Stimulated activated naive B cell treated with anti-CD40 and anti-IgM and Interleukin-4, amounts not matched to agents 10 μg/mL and 1 μg/mL and 100 μg/mL, for 72 hours (primary cell): ENCODE measurements at places on chromosomes 11 and 22.

GRCh38 chr11:7538031-7538430 lies 24.2 kb downstream of the PPFIBP2 start:
- H3K4me3 ChIP-seq, result no peak overlapping the region
- no peak overlapping the region for H3K27ac ChIP-seq
- no peak for DNase-seq
- peaks cover 31% of the 10 kb centered on the region for H3K36me3 ChIP-seq

DNA sequence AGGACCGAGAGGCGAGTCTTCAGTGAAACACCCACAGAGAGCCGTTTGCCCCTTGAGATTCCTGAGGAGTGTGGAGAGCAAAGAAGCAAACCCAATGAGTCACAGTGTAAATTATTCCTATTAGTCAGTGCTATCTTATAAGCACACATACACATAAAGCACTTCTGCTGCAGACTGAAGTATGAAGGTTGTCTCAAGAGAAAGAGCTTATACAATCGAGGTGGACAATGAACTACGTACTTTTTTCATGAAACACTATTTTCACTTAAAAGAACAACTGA lies 37.3 kb downstream of the GALNT18 start:
- H3K36me3 ChIP-seq, result no peaks in the 10 kb centered on the region
- no peak for DNase-seq

DNA sequence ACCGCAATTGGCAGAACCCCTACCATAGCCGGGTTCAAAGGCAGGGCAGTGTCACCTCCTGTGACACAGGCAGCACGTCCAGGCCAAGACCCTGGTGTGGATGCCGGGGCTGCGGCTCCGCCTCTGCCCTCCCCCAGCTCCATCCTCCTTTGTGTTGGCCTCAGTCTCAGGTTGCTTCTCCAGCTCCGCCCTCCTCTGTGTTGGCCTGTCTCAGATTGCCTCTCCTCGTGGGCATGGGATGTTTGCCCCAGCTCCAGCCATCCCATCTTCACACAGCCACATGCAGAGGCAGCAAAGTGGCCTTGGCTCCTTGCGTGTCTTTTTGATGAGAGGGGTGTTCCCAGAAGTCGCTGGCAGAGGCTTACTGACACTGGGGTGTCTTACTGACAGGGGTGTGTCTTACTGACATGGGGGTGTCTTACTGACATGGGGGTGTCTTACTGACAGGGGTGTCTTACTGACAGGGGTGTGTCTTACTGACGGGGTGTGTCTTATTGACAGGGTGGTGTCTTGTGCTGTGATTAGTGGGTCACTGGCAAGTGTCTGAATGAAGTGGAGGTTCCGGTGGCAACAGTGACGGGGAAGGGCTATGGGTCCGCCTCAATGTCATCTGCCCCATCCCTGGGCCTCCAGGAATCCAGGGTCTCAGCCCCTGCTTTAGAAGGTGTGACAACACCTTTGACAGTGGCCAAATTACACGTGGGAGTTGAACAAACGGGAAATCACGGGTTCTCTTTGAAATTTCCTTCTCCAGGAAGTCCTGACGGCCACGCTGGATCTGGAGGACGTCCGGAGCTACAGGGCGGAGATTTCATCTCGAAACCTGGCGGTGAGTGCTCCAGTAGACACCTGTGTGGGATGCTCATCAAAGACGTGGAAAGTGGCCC lies 24.9 kb downstream of the NADSYN1 start:
- no peaks in the 10 kb centered on the region for H3K27me3 ChIP-seq
- H3K36me3 ChIP-seq, result peaks cover 73% of the 10 kb centered on the region
- no peak overlapping the region for H3K27ac ChIP-seq
- no peak for DNase-seq
- H3K4me3 ChIP-seq, result no peak overlapping the region
- H3K4me1 ChIP-seq, result peaks cover 3% of the 10 kb centered on the region

GRCh38 chr11:126146454-126147192 lies 64.8 kb downstream of the RPUSD4 start:
- no peak overlapping the region for H3K4me3 ChIP-seq
- DNase-seq, result no peak
- H3K4me1 ChIP-seq, result no peaks in the 10 kb centered on the region
- peaks cover 11% of the 10 kb centered on the region for H3K27me3 ChIP-seq

DNA sequence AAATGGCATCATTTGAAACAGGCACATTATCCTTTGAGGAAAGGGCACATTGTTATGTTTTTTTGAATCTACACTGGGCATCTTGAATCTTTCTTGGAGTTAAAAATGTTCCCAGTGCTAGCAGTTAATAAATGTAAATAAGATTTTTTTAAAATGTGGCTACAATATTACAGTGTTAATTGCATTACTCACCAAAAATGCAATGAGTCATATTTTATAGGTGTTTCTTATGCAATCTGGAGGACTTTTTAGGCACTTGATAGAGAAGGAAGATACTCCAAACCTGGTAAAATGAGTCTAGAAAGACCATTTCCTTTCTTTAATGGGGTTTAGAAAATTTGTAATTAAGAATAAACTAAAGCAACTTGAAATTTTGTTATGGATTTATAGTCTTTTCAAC lies 238.0 kb downstream of the METTL15 start:
- H3K4me3 ChIP-seq, result no peak overlapping the region
- no peaks in the 10 kb centered on the region for H3K27me3 ChIP-seq
- H3K36me3 ChIP-seq, result no peaks in the 10 kb centered on the region
- no peak for DNase-seq

- peaks cover 24% of the 10 kb centered on the region for H3K4me1 ChIP-seq
- H3K27me3 ChIP-seq, result no peaks in the 10 kb centered on the region
- no peak overlapping the region for H3K4me3 ChIP-seq
- peaks cover 42% of the 10 kb centered on the region for H3K36me3 ChIP-seq
Measured at GRCh38 chr22:36257308-36257707, 4.4 kb downstream of the APOL1 start.

- H3K4me3 ChIP-seq, result no peak overlapping the region
- H3K27me3 ChIP-seq, result no peaks in the 10 kb centered on the region
- H3K27ac ChIP-seq, result no peak overlapping the region
- no peaks in the 10 kb centered on the region for H3K4me1 ChIP-seq
- no peak for DNase-seq
Measured at GRCh38 chr11:16031210-16031609, 325.1 kb downstream of the SOX6 start.

DNA sequence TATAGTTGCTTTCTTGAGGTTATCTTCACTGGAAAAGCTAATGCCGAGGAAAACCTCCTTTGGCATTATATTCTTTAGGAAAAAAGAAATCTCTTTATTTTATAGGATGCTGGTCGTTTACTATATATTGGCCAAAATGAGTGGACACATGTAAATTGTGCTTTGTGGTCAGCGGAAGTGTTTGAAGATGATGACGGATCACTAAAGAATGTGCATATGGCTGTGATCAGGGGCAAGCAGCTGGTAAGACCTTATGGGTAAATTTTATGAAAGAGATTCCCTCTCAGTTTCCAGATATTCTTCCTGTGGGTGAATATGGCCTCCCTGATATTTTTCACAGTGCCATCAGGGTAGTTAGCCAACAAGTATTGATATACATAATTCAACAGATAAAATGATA lies 29.4 kb upstream of the TTC36 start:
- DNase-seq, result no peak
- no peak overlapping the region for H3K27ac ChIP-seq
- H3K36me3 ChIP-seq, result peaks cover 27% of the 10 kb centered on the region
- H3K4me1 ChIP-seq, result no peaks in the 10 kb centered on the region
- H3K4me3 ChIP-seq, result no peak overlapping the region

DNA sequence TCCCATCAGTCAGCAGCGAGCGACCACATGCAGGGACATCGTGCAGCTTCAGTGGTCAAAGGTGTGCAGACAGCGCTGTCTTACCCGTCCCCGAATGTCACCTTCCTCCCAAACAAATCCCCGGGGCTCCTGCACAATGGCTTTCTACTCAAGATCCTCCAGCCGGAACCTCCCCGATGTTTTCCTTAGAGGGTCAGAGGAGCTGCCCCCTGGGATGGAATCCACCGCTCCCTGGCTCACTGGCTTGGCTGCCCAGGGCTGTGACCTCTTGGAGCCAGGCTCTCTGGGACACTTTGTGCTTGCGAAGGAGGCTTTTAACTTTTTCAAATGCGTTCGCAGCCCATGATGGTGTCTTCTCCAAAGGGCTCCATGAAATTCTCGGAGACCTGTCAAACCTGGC lies 17.3 kb upstream of the FGF19 start:
- peaks cover 62% of the 10 kb centered on the region for H3K27me3 ChIP-seq
- no peak overlapping the region for H3K27ac ChIP-seq
- no peak overlapping the region for H3K4me3 ChIP-seq

GRCh38 chr11:116439361-116439677 lies 333.5 kb downstream of the BUD13 start:
- H3K4me1 ChIP-seq, result no peaks in the 10 kb centered on the region
- no peak overlapping the region for H3K4me3 ChIP-seq
- no peak overlapping the region for H3K27ac ChIP-seq
- DNase-seq, result no peak
- H3K36me3 ChIP-seq, result no peaks in the 10 kb centered on the region
- H3K27me3 ChIP-seq, result no peaks in the 10 kb centered on the region
